ENCODE measurements at places on chromosomes 5 and 9.

- DNase-seq, result no peak
Observed at GRCh38 chr5:171166766-171167165, 142.3 kb upstream of the TLX3 start.

- no peak for DNase-seq
Observed at GRCh38 chr5:145158730-145159129, 676.4 kb downstream of the PRELID2 start.

GRCh38 chr5:136675769-136676168, 310.4 kb upstream of the TRPC7 start:
- DNase-seq, result no peak

- no peak for DNase-seq
Observed at GRCh38 chr9:96758845-96759673, 18.8 kb downstream of the ZNF510 start.

- peak; percentile 67 for DNase-seq
Observed at GRCh38 chr5:43602461-43603343, at the start of gene NNT. TSS of gene NNT (plus strand) at chr5:43603180. CDS start at chr5:43609196, 6,016 bp downstream.

GRCh38 chr5:69276422-69277174, 41.9 kb downstream of the CDK7 start:
- DNase-seq, result no peak

DNA sequence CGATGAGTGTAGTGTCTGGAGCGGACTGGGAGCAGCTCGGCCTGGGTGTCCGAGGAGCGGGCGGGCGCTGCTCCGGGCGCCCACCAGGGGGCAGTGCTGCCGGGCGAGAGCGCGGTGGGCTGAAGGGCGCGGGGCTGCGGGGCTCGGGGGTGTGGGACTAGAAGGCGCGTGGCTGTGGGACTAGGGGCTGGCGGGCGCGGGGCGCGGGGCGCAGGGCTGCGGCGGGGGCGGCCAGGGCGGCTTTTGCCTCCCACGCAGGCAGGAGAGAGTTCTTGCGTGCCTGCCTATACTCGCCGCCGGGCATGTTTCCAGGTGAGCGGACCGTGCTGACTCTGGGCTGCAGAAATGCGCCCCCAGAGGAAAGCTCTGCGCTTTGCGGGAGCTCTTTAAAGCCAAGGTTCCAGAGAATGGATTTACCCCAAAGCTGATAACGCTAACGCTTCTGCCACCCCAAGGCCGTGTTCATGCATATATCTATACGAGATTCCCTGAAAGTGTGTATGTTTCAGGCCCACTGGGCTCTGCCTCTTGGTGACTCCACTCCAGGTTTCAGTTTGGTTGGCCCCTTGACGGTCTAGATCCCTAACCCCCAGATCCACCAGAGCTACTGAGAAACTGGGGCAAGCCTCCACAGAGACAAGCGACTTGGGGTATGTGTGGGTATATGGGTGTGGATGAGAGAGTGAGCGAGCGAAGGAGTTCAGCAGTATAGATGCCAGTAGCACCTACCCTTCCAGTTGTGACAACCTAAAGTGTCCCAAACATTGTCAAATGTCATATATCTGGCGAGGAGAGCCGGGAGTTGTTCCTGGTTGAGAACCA, 56.2 kb downstream of the ACER2 start:
- peak; percentile 76 for DNase-seq

GRCh38 chr9:125674981-125675973, 31.7 kb downstream of the MAPKAP1 start:
- no peak for DNase-seq

DNA sequence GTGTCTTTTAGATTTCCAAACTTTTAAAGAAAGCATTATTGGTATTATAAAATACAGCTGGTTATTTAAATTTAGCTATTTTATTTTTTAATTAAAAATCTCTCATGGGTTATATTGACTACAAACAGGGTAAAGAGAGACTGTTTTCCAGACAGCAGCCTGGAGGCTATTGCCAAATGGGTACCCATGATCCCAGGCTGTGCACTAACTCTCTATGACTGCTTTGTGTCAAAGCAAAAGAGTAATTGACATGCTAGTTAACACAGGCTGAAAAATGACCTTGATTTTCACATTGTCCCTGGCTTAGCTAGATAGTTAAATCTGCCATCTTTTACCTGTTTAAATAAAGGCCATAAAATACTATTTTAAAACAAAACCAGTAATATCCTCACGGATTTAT, 589.7 kb downstream of the ANXA1 start:
- DNase-seq, result no peak
